CD8-positive, alpha-beta memory T cell (primary cell): ENCODE measurements at places on chromosomes 11 and 22.

DNA sequence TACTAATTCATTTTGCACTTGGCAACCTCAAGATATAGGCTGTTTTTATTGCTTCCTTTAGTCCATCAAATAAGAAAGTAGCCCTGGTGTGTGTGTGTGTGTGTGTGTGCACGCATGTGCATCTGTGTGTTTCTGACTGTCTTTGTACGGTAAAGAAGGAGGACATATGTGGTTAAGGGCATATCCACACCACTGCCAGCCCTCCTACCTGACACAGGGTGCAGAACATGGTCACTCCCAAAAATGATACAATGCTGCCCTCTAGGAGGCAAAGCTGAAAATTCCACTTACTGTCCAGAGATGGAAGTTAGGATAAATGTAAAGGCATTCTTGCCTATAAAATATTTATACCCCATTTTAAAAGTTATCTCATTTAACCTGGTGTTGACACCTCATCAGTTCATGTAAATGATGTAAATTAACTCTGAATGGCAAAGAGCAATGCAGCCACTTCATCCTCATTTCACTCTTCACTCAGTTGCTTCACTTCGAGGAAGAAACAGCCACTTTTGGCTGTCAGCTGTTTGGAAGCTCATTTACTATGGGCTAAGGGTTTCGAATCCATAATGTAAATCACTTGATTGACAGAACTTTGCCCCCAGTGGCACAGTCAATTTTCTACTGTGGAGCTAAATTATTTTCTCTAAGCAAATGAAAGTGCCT, 83.1 kb upstream of the MTNR1B start:
- no peaks in the 10 kb centered on the region for H3K4me1 ChIP-seq
- no peak overlapping the region for H3K27ac ChIP-seq
- no peaks in the 10 kb centered on the region for H3K36me3 ChIP-seq
- H3K27me3 ChIP-seq = no peaks in the 10 kb centered on the region
- no peak overlapping the region for H3K4me3 ChIP-seq
- DNase-seq = no peak

- no peaks in the 10 kb centered on the region for H3K27me3 ChIP-seq
- DNase-seq = no peak
- no peak overlapping the region for H3K27ac ChIP-seq
- no peak overlapping the region for H3K4me3 ChIP-seq
- no peaks in the 10 kb centered on the region for H3K36me3 ChIP-seq
- no peaks in the 10 kb centered on the region for H3K4me1 ChIP-seq
Measured at GRCh38 chr11:7457211-7457610, 28.1 kb upstream of the OLFML1 start.

DNA sequence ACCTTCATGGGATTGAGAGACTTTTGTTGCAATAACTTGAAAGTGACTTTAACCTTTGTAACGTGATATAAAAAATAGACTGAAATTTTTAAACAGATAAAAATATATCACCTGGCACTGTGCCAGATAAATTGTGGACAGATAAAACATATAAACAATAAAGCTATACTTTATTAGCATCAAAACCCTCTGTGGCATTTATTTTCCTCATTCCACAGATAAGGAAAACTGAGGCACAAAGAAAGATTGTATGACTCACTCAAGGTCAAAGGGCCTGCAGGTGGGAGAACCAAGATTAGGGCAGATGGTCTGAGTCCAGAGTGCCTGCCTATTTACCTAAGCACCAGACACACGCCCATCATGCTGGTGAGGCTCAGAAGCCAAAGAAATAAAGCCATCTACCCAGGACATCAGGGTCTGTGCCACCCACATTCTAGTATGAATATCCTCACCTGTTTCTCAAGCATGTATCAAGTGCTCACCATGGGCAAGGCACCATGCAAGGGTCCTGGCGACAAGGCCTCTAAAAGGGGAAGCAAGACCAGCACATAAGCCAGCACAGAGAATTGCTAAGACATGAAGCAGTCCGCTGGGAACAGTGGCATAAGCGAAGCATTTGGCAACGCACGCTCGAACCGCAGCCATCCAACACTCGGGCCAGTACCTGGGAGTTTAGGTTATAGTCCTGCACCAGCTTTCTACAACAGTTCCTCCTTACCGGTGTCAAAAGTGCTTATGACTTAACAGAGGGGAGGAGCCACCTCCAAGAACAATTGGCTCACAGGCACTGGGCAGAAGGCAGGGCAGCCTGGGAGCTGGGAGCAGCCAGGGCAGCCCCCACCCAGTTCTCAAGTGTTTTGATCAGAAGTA, 17.6 kb downstream of the MYH9 start:
- peaks cover 100% of the 10 kb centered on the region for H3K4me1 ChIP-seq
- H3K27ac ChIP-seq = peak overlapping the region; percentile 38
- H3K4me3 ChIP-seq = peak overlapping the region; percentile 23
- H3K36me3 ChIP-seq = peaks cover 15% of the 10 kb centered on the region
- H3K27me3 ChIP-seq = no peaks in the 10 kb centered on the region

GRCh38 chr11:118058311-118059245, 18.3 kb upstream of the TMPRSS4 start:
- no peak overlapping the region for H3K27ac ChIP-seq
- no peaks in the 10 kb centered on the region for H3K4me1 ChIP-seq
- H3K27me3 ChIP-seq = no peaks in the 10 kb centered on the region
- H3K36me3 ChIP-seq = no peaks in the 10 kb centered on the region

DNA sequence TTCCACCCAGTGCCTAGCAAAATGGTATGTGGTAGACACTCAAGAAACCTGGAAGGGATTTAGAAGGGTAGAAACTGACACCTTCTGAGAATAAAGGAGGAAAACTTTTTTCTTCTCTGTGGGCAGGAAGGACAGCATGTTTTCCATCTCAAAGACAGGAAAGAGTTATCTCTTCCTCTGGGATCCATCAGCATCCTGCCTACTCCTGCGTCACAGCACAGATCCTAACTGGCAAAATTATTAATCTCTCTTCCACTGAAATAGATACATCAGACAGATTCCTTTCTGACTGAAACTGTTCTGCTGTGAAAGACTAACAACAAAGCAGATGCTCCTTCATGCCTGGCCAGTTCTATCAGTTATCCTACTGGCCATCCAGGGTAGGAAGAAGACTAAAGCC, 147.2 kb downstream of the SPON1 start:
- H3K36me3 ChIP-seq = no peaks in the 10 kb centered on the region
- DNase-seq = no peak
- no peak overlapping the region for H3K27ac ChIP-seq
- H3K4me1 ChIP-seq = no peaks in the 10 kb centered on the region
- H3K27me3 ChIP-seq = no peaks in the 10 kb centered on the region
- no peak overlapping the region for H3K4me3 ChIP-seq

GRCh38 chr11:108364159-108364558, 103.2 kb downstream of the C11orf65 start:
- H3K4me1 ChIP-seq = no peaks in the 10 kb centered on the region
- H3K36me3 ChIP-seq = no peaks in the 10 kb centered on the region
- H3K27ac ChIP-seq = no peak overlapping the region
- no peak overlapping the region for H3K4me3 ChIP-seq
- no peaks in the 10 kb centered on the region for H3K27me3 ChIP-seq

DNA sequence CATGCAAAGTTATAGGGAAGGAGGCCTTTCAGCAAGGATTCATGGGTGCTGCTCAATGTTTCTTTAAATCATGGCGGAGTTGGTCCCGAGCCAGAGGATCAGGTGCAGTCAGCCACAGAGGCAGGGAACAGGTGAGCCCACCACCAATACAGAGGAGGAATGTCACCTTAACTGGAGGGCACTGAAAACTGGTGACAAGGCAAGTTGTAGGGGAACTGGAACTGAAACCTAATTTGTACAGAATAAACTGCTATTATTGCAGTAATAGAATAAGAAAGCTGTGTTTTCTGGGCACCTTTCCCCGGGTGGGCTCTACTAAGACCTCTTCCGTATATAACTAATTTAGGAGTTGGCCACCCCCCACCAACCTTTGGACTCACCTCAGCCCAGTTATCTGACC, 296.0 kb upstream of the NARS2 start:
- no peak overlapping the region for H3K4me3 ChIP-seq
- no peak overlapping the region for H3K27ac ChIP-seq
- H3K36me3 ChIP-seq = no peaks in the 10 kb centered on the region
- H3K4me1 ChIP-seq = no peaks in the 10 kb centered on the region
